ENCODE measurements at places on chromosomes 11 and 22.

GRCh38 chr22:50206599-50206998 lies 5.8 kb downstream of the SELENOO start:
- DNase-seq: no peak

GRCh38 chr11:96486890-96487611 lies 97.2 kb downstream of the JRKL start:
- DNase-seq: no peak

GRCh38 chr11:12051287-12051662 lies 42.8 kb upstream of the DKK3 start:
- DNase-seq: no peak

GRCh38 chr22:46596819-46597218 lies 23.4 kb upstream of the GRAMD4 start:
- no peak for DNase-seq

- DNase-seq: no peak
These were observed 38.2 kb upstream of the LYVE1 start for GRCh38 chr11:10606536-10607208.

DNA sequence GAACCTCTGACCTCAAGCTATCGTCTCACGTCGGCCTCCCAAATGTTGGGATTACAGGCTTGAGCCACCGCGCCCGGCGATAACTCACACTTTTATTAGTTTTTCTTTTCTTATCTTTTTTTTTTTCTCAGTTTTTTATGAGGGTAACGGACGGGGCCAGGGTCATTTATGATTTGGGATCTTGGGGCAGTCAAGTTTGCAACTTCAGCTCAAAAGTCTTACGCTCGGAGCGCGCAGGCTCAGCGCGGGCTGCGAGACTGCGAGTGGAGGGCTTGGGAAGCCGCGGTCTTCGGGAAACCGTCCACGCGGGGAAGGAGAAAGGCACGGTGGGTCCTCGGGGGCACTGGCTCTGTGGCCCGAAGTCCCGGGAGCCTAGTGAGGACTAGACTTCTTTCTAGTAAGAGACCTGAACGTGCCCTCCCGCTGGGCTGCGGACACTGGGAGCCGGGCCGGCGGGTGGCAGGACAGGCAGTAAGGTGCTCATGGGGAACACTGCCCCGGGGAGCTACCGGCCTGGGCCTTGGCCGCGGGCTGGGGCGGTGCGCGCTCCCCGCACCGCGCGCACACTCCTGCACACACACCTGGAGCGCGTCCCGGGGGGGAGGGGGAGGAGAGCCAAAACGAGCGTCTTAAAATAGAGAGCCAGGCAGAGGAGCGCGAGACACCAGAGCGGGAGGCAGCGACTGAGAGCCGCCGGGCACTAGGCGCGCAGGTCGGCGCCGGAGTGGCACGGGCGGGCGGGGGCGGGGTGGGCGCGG lies 476 bp upstream of the BARX2 start:
- DNase-seq: no peak
